ENCODE measurements at places on chromosomes 7 and 10.

- no peak for DNase-seq
Measured at GRCh38 chr7:124085179-124085578, 52.3 kb upstream of the TMEM229A start.

DNA sequence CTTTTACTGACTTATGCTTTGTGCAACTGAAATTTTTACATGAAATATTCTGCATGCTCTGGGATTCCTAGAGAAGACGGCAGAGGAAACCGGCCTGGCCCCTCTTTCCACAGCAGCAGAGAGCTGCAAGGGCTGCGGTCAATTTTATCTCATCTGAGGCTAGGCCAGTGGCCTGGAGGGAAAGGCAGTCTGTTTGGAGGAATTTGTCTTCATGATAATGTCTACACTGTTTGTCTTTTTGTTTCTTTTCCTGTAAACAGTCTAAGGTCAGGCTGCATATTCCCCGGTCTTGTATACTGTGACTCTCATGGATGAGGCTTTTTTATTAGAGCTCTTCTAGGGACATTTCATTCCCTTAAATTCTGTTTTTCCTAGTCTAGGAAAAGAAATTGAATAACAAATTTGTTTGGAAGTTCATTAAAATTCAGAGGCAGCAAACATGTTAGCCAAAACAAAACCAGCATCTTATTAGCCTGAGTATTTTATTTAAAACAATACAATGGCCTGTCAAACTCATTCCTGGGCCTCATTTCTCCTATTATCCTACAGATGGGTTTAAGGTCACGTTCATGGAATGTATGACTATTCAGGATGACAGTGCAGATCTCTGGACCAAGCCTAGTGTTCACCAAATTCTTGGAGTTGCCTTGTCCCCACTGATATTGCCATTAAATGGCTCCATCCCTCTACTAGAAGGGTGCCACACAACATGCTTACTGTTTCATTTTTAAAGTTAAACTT, 26.4 kb downstream of the LAMB4 start:
- peak; percentile 39 for DNase-seq

- DNase-seq, result no peak
Measured at GRCh38 chr10:123103944-123104343, 31.8 kb upstream of the HMX3 start.

DNA sequence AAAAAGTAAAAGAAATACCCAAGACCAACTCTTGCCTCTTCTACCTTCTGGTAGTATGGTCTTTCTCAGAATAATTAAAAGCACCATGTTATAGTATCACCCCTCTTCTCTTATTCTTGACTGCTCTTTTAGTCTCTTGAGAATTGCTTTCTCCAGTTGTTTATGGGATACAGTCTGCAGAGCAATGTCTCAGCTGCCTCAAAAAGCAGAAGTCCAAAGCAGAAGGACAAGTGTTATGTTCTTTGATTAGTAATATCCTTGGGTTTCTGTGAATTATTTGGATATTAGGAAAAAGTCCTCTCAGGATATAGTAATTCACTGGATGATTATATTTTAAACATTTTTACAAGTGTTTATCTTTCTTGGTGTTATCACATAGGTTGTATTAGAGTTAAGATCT, 7.4 kb downstream of the TAS2R41 start:
- no peak for DNase-seq

DNA sequence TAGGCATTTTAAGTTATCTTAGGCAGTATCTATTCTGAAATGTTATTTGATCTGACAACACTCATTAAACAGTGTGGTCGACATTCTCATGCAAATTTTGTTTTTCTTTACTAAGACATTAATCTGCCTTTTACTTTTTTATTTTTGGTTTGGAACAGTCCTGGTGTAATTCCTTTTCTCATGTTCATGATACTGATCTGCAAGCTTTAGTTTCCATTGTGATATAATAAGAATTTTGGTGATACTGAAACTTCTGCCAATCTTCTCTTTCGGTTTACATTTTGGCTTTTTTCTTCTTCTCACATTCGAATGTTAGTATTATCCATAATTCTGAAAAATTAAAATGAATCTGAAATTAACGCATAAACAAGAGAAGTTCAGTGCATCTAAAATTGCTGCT, 281.9 kb upstream of the MTPN start:
- no peak for DNase-seq
